NCI-H1048 (cell line): ENCODE measurements at places on chromosomes 5 and 9.
A peak's percentile ranks its signal among the peaks of the same experiment; 100 is the strongest.

- DNase-seq: no peak
These were observed 151.1 kb upstream of the APC start for GRCh38 chr5:112586596-112587062.

GRCh38 chr5:133079048-133079447 is 27.2 kb downstream of the HSPA4 start:
- no peak for DNase-seq

- no peak for DNase-seq
These were observed 1.6 kb downstream of the TEX48 start for GRCh38 chr9:114680259-114681001.

DNA sequence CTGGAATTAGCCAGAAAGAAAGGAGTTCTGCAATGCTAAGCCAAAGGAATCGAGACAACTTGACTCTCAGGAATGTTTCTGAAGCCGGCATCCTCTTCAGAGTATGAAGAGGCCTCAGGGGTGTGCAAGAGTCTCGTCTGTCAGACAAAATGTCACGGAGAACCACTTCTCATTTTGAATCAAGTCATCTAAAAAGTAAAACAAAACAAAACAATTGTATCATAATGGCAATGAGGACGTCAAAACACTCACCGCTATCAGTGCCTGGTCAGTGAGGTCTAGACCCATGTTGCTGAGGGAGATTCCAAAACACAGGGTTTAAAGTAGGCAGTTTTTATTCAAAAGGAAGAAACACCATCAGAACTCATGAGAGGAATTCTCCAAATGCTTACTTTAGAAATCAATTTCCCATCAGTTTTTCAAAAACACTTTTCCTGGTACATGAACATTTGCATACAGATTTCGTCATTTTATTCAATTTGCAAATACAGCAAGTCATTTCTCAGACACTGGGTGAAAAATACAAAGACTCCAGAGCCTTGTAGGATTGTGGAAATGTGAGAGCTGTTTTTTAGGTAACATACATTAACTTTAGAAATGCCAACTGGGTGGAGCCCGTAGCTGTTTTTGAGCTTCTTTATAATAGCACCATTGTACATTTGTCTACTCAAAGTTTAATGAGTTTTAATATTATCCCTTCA is 89.5 kb upstream of the MAP3K1 start:
- DNase-seq: peak; percentile 3

DNA sequence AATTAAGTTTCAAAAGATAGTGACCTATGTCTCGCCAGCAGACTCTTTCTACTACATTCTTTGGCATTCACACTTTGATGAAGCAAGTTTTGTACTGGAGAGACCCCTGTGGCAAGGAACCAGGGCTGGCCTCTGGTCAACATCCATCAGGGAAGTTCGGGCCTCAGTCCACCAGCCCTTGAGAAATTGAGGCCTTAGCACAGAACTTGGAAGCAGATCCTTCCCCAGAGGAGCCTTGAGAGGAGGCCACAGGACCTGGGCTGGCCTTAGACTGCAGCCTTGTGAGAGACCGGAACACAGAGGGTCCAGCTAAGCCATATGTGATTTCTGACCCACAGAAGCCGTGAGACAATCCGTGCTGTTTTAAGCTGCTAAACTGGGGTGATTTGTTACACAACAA is 317.9 kb downstream of the ZSWIM6 start:
- DNase-seq: no peak

DNA sequence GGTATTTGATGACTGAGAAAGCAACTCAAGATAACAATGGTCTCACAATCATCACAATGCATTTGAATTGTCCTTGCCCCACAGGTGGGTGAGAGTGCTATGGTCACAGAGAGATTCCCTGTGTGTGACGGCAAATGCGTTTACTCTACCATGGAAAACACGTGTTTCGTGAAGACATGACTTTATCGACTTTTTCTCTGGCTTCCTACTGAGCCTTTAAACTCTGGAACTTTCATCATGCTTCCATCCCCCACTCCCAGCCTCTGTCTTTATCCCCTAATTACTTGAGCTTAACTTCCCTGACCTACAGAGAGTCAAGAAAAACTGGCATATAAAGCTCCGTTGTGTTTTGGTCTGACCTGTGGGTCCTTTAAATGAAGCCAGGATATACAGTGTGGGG is 414.1 kb upstream of the CLINT1 start:
- DNase-seq: no peak

- DNase-seq: no peak
These were observed 481.7 kb downstream of the CDH10 start for GRCh38 chr5:24163091-24163490.

GRCh38 chr5:153658149-153658548 is 167.7 kb downstream of the GRIA1 start:
- DNase-seq: no peak

DNA sequence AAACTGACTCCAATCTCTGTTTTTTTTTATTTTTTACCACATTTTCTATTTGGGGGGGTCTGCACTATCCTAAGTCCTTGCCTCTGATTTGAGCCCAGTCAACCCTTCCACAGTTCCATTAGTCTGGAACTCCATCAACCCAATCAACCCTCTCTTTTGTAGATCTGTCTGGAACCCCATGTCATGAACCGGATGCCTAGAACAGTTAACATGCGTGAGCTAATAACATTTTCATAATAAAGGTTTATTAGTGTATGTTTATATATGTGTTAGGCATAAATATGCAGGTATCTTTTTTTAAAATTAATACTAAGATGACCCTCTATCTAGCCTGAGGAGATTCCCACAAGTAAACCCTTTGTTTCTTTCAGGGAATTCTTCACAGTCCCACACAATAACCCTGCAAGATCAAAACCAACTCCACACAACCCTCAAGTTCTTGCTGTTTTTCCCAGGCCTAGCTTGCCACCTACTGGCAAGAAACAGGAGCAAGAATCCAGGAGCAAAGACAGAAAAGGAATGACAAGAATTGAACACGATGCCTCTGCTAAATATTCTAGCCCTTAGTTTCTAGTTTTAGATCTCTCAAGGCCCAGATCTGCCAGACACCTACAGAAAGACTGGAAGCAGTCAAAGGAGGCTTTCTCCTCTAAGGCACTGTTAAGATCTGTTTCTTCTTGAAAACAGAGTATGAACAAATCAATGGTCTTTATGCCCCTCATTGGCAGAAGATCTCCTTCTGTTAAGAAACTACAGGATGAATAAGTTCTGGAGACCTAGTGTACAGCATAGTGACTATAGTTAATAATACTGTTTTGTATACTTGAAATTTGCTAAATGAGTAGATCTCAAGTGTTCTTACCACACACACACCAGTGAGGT is 100.4 kb downstream of the TRIM36 start:
- peak; percentile 7 for DNase-seq

DNA sequence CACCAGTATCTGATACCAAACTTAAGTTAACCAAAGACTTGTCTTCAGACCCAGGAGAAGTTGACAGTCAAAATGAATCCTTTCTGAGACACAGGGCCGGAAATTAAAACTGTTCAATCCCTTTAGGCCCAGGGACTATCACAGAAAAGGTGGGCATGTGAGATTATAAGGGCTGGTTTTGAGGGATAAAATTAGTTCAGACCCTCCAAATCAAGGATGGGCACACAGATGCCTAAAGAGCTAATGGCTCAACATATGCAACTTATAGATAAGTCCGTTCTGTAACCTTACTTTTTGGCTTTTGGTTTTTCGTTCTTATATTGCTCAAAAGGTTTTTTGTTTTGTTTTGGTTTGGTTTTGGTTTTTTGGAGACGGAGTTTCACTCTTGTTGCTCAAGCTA is 129.6 kb upstream of the ABCA1 start:
- DNase-seq: no peak

DNA sequence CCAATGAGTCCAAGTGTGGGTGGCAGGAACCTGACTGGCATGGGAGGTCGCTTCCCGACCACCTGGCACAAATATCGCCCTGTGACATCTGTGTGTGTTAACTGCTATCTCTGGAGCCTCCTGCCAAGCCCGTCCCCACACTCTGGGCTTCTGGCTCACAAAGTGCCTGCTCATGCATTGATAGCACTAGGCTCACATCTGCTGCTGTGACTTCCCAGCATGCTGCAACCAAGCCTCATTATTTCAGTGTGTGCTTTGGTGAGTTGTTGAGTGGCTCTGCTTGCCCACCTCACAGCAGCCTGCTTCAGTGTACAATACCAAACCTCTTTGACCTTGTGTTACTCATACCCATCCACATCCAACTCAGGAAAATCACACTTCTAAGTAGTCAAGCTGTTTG is 139.8 kb downstream of the APBA1 start:
- DNase-seq: no peak

DNA sequence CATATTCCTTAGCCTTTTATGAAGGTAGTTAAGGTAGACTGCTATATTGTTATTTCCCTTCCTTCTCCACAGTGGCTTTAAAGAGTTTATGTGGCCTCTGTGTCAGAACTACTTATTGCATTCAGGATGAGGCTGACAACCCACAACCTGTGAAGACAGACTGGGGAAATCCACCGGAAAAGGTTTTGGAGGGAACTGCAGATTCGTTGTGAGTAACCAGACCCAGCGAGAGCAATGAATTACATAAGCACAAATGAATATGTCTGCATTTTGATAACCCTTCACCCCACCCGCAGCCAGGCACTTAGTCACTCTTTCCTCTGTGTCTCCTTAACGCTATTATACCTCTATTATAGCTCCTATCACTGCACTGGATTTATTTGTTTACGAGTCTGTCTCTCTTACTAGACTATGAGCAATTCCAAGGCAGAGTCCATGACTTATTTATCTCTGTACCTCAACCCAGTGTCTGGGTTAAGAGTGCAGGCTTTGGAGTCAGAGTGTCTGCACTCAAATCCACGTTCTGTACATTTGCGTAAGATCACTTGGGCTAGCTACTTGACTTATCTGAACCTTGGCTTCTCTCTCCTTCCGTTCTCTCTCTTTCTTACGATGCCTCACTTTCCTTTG is 19.2 kb downstream of the KCTD16 start:
- no peak for DNase-seq

GRCh38 chr5:140631036-140631417 is 1.9 kb downstream of the CD14 start:
- no peak for DNase-seq

GRCh38 chr5:38267372-38267771 is 9.0 kb downstream of the EGFLAM start:
- DNase-seq: no peak

DNA sequence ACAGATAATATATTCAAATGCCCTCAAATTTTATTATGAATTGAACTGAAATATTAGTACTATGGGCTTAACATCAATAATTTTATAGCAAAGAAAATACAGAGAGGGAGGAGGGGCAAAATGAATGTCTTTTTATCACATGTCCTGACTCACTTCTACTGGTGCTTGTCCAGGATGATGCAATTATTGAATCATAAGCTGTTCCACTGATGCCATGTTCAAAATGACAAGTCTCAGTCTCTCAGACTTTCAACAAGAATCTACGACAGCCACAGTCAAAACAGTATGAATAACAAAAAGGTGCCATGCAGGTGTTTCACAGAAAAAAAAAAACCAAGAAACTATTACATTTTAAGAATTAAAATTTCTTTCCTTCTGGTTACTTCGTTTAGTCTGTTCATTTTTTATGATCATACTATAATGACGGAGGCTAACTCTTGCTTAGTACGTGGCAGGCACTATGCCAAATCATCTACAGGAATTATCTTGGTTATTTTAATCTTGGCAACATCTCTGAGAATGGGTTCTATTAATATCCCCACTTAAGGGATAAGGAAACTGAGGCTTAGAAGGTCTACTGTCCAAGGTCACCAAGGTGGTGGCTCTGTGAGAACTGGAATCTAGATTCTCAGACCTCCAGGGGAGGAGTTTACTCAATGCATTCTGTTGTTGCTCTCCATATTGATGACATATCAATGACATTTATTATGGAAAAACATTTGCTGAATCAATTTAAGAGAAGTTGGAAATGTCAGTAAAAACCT is 61.5 kb downstream of the NR3C1 start:
- DNase-seq: no peak
